ENCODE measurements at places on chromosomes 16 and 17.

GRCh38 chr16:35210681-35211433, 1751.4 kb downstream of the TP53TG3F start:
- DNase-seq = no peak

- DNase-seq = no peak
These were observed 28.8 kb downstream of the GINS2 start for GRCh38 chr16:85659805-85660511.

GRCh38 chr16:63714876-63715275, 1407.0 kb downstream of the CDH11 start:
- no peak for DNase-seq

DNA sequence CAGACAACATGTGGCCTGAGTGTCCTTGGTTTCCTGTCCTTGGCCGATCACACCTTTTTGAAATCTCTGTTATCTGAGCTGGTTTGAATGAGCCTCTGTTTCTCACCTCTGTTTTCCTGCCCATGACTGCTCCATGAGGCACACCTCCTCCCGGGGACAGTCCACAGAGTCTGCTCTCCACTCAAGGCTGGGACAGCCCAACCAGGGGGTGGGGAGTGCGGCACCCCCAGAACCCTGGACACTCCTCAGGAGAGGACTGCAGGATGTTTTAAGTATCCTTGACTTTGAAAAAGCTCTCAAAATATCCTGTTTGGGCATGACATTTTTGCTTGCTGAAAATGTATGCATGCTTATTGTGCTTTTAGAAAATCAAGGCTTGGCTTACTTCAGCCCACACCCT, 333.0 kb upstream of the N4BP1 start:
- no peak for DNase-seq

- DNase-seq = peak; percentile 88
These were observed 36.6 kb downstream of the UBE2G1 start for GRCh38 chr17:4329838-4330237.

DNA sequence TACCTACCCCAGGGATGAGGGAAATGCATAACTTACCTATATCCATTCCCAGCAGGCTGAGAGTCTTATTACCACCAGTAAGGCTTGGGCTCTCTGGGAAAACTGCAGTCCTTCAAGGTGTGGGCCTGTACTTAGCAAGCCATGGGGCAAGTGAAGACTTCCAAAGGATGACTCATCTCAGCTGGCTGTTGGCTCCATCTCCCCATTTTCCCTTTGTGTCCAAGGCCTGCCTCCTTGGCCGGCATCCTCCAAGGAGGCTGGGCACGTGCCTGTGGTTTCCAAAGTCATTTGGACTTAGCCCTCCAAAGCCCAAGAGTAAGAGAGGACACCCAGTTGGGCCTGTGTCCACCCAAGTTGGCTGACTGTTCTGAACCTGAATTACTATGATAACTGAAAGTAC, 89.8 kb downstream of the TMEM100 start:
- DNase-seq = no peak

- no peak for DNase-seq
These were observed 805 bp upstream of the SCARF1 start for GRCh38 chr17:1646199-1646875.

DNA sequence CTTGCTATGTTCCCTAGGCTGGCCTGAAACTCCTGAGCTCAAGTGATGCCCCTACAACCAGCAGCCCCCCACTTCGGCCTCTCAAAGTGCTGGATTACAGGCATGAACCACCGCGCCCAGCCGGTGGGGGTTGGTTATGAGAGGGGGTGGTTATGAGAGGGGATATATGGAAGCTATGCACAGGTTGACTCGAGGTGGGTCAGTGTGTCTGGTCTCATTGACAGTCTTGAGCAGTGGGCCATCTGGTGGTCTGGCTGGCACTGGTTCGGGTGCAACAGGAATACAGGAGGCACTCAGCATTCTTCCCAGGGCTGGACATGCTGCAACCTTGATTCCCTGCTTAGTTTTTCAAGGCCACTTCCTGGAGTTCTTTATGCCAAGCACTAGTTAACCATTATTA, 5.6 kb upstream of the STX1B start:
- no peak for DNase-seq

DNA sequence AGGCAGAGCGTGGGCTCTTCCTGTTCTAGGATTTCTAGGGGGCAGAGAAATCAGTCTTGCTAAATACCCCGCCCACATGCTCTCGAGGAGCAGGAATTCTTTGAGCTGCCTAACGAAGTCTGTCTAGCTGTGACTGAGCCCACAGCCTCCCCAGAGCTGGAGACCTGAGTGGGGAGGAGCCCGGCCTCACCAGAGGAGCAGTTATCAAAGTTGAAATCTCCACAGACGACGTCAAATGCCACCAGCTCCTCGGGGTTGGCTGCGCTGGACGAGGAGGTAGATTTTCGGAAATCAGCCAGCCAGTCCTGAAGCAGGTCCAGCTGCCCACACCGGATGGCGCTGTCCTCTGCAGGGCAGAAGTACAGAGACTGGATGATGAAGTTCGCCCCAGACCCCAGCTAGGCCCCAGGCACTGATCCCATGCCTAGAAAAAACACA, 53.8 kb downstream of the PRMT7 start:
- DNase-seq = no peak

GRCh38 chr17:56777859-56778258, 55.9 kb downstream of the C17orf67 start:
- DNase-seq = no peak

DNA sequence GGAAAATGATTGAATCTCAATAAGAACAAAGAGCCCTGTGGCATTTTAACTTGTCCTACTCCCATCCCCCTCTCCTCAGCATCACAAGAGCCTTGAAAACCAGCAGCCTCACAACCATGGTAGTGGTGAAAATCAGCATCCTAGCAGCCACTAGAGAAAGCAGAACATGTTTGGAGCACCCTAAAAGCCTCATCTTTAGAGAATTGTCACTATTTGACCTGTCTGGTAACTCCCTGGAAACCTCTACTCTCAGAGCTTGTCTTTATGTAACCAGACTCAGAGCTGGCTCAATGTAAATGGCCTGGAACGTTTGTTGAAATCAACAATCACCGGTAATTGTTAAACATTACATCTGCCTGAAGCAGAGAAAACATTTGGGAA, 70.8 kb downstream of the MMD start:
- DNase-seq = no peak

DNA sequence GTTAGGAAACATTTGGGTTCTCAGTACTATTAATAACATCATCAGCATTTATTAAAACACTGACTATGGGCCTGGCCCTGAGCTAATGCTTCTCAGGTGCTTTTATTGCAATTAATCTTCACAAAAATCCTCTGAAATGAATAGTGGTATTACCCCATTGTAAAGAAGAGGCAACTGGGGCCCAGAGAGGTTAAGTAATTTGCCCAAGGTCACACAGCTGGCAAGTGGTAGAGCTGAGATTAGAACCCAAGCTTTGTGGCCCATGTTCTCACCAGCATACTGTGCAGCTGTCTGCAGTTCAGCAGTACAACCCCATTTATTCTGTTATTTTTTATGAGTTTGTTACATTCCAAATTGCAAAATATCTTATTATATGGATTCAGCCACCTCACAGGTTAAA, 82.3 kb downstream of the TBC1D16 start:
- no peak for DNase-seq

DNA sequence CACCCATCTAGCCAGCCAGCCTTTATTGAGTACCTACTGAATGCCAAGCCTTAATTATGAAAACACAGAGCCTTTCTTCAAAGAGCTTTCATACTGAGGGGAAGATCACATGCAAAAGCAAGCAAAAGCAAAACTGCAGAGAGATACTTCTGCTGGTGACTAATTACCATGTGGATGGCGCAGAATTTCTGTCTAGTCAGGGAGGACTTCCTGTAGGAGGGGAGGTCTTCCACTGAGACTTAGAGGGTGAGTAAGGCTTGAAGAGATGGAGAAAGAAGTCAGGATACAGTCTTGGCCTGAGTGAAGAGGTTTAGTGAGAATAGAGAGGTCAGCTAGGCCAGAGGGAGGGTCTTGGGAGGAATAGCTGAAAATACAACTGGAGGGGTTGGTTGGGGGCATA, 53.9 kb upstream of the CCL2 start:
- no peak for DNase-seq

DNA sequence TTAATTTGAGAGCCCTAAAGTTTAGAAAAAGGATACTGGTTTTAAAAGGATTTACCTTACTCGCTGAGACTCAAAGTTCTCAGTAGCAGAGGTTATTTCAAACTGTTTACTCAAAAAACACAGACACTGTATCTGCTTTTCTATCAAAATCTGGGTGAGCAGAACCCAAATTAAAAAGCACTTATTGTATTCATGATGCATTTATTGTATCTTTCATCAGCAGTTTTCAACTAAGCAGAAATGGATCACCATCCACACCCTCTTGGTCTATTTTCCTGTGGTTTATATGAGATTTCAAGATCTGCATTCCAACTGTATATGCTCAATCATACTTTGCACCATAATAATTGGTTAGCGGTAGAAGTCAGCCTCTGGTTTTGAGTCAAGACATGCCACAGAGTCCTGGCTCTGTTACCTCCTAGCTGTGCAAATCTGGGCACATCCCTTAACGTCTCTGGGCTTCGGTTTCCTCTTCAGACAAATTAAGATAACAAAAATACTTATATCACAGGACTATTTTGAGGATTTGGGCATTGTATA, 109.5 kb downstream of the ASIC2 start:
- no peak for DNase-seq

DNA sequence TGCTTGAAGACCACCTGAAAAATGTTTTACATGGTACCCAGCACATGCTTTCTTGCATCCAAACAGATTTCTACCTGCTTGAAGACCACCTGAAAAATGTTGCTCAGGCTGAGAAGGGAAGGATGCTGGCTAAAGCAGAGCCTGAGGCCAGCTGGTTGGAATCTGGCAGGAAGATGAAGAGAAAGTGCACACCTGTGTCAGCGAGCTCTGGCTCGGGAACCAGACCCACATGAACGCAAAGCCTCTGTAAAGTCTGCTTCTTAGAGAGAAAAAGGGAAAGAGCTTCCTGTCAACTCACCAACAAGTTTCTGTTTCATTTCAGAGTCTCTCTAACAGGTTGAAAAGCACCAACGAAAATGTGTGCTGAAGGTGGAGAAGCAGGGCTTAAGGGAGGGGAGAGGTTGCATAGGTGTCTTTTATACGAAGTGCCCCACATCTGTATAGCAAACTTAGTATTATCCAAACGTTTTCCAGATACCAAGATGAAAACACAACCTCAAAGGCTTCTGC, 226.0 kb downstream of the TOX3 start:
- DNase-seq = no peak

GRCh38 chr17:80465327-80465974, 11.0 kb downstream of the NPTX1 start:
- no peak for DNase-seq

GRCh38 chr16:17350207-17350606, 120.6 kb downstream of the XYLT1 start:
- no peak for DNase-seq

DNA sequence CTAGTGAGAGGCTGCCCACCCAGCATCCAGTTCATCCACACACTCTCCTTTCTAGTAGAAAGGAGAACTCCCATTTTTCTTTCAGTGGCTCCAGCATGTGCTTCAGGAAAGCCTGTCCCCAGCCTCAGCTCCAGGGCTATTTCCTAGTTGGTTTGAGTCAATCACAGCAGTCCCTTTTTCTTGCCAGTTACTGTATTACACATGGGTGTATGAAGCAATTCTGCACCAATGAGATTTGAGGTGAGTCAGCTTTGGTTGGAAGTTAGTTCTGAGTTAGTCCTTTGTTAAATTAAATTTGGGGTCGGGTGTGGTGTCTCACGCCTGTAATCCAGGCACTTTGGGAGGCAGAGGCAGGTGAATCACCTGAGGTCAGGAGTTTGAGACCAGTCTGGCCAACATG, 24.8 kb downstream of the RAD51D start:
- DNase-seq = peak; percentile 38

GRCh38 chr16:14963281-14964173, 11.3 kb upstream of the PDXDC1 start:
- no peak for DNase-seq

All from fibroblast of skin of left biceps (primary cell).